Stimulated activated CD8-positive, alpha-beta memory T cell treated with anti-CD3 and anti-CD28 coated beads, Interleukin-15, amount 100 ng/mL, for 24 hours (primary cell): ENCODE measurements at places on chromosomes 2 and 18.

DNA sequence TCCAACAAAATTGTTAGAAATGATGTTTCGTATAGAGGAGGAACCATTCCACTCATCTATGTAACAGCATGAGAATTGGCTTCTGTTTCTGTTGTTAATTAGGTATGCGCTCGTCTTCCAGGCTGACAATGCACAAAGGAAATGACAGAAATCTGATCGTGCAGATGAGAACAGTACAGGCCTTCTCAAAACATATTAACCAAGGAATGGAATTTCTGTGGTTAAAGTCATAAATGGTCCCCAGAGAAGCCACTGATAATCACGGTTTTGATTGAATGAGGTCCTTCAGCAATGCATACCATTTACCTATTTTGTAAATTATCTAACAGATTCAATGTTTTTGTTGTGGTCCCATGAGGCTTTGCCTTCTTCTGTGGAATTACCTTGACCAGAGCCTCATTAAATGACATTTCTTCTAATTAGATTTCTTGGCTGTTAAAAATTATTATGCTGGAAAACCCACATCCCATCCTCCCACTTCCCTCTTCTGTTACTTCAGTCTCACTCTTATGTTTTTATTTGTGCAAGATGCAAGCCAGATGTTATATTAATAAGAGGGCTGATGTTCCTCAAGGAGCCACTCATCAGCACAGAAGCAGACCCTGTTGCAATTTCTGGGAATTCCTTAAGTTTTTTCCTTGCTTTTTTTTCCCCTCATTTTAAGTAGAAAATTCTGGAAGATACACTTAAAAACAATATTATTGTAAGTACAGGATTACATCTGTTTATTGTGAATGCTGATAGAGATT is 395.8 kb downstream of the PID1 start:
- DNase-seq: no peak

DNA sequence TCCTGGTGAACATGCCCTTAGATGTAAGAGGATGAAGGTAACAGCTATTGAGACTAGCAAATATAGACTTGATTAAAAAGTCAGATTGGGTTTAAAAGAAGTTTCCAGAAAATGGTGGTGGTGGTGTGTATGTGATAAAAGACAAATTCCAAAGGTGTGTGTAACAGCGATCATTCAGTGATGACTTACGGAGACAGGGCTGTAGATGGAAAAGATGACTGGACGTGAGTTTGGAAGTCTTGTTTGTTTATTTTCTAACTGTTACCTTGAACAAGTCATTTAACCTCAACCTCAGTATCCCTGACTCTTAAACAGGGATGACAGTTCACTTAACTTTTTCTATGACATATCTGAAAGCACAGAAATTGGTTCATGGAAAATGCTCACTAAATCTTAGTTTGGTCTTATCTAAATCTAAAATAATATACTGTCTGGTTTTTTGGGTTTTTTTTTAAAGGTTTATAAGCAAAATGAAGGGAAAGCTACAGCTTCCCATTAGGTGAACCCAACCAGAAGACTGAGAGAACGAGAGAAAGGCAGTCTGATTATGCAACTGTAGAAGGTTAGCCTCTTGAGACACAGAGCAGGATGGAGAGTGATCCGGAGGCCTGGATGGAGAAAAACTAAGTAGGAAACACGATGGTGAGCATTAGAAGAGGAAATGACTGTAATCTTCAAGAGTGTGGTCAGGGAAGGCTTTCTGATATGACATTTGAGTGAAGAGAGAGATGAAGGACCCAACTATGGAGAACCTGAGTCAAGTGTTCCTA is 71.9 kb downstream of the TCF4 start:
- DNase-seq: no peak

DNA sequence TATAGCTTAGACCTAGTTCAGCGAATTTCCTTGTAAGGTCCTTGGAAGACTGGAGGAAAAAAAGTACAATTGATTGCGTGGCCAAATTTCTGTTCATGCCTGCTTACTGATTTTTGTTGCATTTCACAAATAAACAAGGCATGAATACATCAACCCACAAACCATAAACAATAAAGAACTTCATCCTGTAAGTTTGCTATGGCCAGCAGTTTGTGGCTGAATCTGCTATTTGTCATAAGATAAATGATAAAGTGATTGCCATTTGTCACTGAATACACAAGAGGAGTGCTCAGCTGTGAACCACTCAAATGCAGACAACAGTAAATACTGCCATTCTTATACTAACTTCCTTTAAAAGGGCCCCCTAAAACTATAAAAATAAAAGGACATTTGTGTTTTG is 259.5 kb downstream of the CCDC178 start:
- no peak for DNase-seq

GRCh38 chr2:34664266-34664665 is 1065.2 kb upstream of the FAM98A start:
- no peak for DNase-seq

DNA sequence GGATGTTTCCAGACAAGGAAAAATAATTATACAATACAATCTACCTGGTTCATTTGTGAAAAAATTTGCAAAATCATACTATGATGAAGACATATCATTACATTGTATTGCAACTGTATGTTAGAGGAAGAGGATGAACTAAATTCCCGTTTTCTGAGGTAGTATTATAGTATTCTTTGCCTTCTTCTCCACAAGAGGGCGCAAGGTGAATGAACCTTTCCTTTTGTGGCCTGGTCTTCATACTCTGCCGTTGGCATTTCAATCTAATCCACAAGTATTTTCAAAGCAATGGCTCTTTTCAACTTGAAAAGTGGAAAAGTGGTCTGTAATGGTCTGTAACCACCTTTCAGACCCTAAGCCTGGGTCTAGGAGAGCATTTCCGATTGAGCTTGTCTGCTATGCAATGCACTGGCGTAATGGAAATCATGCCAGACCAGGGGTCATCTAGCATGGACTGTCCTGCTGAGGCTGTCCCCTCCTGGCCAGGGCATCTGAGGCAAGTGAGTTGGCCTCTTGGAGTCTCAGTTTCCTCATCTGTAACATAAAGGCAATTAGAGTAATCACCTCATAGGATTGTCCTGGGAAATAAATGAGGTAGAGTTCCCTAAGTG is 30.8 kb upstream of the ZNF396 start:
- DNase-seq: no peak

DNA sequence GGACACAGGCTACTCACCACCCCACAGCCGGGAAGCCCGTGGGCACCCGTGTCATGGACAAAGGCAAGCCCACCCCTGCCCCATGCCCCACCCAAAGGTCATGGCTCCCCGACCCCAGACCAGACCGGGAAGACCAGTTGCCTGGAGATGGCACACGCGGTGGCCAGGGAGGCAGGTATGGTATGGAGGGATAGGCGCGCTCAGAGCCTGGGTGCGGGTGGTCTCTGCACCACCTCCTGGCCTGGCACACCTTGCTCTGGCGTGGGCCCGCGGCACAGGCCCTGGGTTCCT is 51.2 kb downstream of the BIN1 start:
- no peak for DNase-seq

- no peak for DNase-seq
Measured at GRCh38 chr2:168245074-168245825, 2.1 kb downstream of the STK39 start.

DNA sequence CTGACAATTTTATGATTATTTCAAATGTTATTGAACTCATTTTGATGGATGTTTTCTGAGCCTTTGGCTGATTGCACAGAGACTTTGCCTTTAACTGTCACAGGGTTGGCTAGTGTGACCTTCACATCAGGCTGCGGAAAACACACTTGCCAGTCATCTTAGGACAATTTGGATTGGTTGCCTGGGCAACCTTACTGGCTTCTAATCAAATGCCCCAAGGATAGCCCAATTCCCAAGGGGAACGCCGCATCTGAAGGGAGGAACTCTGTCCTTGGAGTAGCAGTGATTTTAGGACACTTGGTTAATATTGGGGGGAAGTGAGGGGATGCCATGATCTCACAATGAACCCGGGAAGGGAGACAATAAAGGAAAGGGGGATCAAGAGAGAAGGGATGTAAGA is 29.5 kb downstream of the OSBPL6 start:
- no peak for DNase-seq

DNA sequence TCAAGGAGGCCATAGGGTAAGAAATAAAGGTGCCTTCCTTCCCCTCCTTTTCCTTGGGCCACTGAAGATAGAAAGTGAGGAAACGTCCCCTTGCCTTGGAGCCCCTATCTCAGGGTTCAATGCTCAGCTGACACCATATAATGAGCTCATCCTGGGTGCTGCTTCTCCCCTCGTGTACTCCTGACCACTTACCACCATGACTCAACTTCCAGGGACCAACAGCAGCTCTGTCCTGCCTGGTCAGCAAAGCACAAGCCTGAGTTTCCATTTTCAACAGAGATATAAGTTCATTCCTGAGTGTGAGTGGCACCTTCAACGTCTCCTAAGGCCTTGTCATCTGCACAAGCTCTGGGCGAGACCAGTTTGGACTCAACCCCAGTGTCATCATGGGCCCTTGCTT is 151.2 kb downstream of the CAPN13 start:
- DNase-seq: no peak

- DNase-seq: no peak
Measured at GRCh38 chr2:112867701-112868631, 31.4 kb upstream of the IL1B start.

DNA sequence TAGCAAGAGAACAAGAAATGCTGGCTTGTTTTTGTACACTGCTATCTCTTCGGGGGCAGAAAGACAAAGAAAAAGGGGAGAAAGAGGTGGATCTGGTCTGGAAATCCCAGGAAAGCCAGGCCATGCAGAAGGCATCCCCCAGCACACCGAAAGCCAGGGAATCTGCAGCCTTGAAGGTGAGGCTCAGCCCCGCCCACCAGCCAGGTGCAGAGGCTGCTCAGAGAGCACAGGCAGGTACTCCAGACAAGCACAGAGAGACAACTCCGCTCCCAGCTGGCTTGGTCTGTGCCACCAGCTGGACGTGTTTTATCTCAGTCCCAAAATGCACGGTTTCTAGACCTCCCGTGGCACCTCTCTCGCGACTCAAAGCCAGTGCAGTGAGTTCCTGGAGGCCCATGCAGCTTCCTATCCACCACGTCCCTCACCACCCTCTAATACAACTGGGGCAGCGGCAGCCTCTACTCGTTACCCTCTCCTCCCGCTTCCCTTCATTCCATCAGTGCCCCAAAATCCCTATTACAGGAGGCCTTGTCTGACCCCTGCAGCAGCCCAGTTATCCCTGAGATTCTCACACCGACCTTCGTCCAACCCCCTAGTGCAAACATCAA is 62.8 kb downstream of the HDAC4 start:
- DNase-seq: no peak

- DNase-seq: no peak
Measured at GRCh38 chr2:75018162-75018561, 59.7 kb downstream of the POLE4 start.

DNA sequence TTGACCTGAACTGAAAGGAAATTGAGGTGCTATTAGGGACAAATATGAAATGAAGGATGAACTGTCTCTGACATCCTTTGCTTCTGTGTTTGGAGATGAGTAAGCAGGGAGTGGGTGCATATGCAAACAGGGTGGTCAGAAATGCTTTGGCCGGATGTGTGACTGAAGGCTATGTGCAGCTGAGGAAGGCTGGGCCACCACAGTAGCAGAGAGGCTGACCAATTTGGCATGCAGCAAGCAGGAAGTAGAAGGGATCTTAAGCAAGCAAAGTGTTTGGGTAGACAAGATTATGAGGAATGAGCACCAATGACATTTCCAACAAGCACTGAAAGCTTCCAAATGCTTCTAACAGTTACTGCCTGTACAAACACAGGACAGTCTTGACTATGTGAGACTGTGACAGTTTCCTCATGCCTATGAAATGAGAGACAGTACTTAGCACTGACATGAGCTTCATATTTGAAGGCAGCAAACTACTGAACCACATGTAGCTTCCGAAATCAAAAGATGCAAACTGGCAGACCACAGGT is 3.3 kb upstream of the ACTR3 start:
- no peak for DNase-seq

- DNase-seq: no peak
Measured at GRCh38 chr2:68994864-68995263, 18.1 kb upstream of the ANTXR1 start.

DNA sequence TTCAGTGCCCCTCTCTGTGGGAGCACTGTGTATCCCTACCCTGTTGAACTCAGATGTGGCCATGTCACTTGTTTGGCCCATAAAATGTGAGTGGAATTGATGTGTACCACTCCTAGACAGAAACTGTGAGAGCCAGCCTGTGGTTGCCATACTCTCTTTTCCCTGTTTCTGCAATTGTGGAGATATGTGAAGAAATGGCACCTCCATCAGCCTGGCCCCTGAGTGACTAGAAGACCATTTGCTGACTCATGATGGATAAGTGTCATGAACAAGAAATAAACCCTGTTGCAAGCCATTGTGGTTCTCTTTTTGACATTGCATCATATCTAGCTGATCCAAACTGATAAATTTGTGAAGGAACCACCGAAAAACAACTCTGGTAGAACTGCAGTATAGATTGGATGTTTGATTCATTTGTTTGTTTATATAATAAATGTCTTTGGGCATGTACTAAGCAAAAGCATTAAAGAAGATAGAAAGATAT is 214.5 kb upstream of the FBXO11 start:
- DNase-seq: no peak

DNA sequence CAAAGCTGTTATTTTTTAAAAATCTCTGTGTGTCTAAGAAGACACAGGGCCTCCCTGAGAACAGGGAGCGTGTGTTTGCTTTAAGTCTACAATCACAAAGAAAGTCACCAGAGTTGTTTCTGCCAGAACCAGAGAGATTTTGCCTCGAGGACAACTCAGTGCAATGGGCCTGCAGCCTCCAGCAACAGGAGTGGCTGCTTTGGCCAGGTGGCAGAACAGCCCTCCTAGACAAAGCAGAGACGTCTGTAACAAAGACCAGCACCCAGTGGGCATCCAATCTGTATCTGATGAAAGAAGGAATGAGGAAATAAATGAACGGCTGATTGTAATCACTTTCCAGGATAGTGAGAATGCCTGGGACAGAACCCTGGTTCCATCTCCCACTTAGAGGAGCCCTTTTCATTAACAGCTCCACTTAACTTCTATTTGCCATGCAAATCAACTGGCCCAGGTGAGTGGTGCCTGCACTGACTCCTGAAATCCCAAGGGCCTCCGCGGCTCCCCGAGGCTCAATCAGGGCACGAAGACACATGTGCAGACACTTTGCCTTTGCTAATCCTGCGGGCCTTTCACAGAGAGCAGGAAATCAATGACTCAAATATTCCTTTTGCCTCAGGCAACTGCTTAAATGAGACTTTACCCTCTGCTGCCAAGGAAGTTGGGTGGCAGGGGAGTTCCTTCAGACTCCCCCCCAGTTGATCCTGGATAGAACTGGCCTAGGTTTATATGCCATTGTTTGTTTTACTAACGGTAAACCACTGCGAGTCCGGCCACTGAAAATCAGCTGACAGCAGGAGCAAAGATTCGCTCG is 146.5 kb downstream of the CABLES1 start:
- no peak for DNase-seq
